ENCODE measurements at places on chromosomes 6 and 20.

DNA sequence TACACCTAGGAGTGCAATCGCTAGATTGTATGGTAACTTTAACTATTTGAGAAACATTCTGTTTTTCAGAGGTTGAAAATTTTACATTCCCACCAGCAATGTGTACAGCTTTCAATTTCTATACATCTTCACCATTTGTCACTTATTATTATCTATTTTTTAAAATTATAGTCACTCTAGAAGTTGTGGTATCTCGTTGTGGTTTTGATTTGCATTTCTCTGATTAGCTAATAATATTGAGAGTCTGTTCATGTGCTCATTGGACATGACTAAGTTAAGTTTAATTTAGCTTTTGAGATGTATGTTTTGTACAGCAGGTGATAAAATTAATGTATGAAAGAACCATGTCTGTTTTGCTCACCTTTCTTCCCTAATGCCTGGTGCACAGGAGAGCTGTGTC, 34.8 kb upstream of the PLCB1 start:
- no peak for DNase-seq

DNA sequence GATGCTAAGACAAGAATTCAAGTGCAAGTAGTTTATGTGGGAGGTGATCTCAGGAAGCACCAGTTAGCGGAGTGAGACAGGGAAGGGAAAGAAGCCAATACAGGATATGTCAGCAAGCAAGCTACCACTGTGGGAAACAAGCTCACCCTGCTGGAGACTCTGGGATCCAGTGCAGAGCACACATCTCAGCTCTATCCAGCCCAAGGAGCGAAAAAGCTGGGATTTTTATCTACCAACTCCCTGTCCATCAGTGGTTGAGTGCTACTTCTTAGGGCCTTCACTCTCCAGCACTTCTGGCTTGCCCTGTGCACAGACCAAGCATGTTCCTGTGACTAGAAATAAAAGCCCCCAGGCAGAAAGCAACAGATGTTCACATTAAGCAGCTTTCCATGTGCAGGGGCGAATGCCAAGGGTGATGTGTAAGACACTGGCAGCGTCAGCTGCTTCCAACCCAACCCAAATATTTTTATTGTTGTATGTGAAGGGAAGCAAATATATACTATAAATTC, 10.8 kb upstream of the RNF24 start:
- DNase-seq: no peak

DNA sequence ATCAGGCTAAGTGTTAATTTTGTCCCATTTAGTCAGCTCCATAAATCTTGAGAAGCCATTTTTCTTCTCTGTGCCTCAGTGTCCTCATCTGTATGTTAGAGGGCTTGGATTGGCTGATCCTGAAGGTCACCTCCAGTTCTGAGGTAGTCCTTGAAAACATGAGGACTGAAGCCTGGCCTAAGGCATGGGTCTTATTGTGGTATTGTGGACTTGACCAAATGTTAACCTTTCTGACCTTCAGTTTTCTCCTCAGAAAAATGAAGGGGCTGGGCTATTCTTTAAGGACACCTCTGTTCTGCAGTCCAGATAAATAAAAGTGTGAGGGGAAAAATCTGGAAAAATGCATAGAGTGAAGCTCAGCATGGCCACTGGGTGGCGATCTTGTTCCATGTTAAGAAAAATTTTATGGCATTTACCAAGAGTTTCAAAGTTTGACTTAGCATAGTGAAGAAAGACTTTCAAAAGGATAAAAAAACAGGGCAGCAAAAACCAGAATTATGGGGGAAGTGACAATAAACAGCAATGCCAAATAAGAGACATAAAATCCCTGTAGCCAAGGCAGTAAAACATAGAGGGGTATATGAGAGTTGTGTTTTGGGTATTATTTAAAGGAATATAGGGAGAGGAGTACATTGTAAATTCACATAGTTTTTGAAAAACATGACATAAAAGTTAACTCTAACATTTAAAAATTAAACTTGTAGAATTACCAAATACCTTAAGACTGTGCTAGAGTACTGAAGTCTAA, 13.2 kb upstream of the TFB1M start:
- DNase-seq: peak; percentile 69

DNA sequence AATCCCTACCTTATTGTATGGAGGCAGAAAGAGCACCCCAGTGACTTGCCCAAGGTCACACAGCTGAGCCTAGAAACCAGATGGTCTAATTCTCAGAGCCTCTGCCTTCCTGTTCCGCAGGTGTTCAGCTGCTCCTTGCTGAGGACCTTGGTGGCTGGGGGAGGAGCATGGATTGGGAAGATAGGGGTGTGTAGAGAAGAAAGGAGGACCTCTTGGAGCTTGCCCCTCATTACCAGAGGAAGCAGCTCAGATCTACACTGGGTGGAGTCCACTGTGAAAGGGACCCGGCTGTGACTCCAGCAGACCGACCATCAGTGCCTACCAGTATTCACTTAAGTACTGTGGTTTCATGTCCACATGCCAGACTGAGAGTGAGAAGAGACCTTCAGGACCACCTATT, 15.2 kb downstream of the FOXP4 start:
- DNase-seq: no peak

DNA sequence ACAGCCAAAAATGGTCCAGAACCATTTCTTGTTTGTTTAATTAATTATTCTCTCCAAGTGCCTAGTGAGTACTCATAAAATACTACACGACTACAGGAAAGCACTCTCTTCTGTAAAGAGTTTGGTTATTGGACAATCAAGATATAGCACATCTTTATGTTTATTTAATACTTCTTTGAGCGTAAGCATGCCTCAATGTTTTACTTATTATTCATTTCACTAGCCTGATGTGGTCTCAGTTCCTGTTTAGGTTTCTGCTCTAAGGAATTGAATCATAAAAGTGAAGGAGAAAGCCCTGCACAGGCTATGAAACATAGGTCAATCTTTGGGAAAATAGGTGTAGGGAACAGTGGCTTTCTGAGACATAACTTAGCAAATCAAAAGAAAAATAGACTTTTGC, 45.9 kb upstream of the AIG1 start:
- no peak for DNase-seq

DNA sequence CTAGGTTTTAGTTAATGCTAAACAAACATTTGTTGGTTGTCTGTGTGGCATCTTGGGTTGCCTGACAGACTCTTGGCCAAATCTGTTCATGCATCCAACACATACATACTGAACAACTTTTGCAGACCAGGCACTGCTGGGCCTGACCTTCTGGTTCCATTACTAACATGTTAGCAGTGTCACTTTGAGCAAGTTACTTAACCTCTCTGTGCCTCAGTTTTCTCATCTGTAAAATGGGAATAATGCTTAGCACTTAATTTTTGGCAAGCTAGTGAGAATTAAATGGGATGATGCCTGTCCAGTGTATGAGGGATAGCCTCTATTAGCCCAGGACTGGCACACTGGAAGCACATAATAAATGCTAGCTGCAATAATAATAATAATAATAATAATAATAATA, 169.9 kb downstream of the DHX35 start:
- no peak for DNase-seq

DNA sequence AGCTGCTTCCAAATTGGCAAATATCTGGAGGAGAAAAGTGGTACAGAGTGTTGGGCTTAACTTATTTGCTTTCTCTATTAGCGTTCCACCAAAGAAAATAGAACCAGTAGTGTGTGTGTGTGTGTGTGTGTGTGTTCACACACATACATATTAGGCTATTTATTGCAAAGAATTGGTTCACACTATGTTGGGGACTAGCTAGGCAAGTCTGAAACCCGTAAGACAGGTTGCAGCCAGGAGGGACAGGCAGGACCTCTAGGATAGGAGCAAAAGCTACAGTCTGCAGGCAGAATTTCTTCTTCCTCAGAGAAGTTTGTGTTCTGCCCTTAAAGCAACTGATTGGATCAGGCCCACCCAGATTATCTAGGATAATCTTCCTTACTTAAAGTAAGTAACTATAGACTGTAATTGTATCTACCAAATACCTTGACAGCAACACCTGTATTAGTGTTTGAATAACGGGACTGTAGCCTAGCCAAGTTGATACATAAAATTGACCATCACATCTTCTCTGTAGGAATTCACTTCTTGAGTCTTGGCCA, 12.8 kb downstream of the KCTD20 start:
- DNase-seq: no peak

DNA sequence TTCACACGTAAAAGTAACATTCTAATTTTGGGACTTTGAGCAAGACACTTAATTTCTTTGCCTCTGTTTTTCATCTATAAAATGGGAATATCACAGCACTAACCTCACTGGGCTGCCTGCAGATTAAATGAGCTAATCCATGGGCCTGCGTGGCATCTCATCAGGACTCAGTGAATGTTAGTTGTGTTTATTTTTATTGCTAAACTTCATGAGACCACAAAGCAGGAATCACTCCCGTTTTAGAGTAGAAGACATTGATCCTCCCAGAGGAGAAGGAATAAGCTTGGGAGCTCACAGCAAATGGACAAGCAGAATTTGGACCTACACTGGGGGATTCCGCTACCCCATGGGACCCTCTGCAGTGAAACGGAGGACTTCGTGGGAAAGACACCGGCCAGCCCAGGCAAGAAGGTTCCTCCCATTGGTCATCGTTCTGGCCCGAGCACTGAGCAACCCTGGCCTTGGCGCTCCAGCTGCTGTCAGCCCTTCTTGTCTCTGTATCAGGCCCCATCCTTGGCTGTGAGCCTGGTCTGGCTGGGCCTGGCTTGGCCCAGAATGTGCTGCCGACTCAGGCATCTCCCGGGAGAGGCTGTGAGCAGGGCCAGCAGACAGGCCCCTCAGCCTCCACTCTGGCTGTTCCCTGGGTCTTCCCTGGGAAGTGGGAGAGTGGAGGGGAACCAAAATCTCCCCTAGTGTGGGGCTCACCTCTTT, 79.8 kb downstream of the NFATC2 start:
- no peak for DNase-seq

GRCh38 chr6:36641543-36641942, 37.0 kb upstream of the CDKN1A start:
- no peak for DNase-seq

- DNase-seq: peak; percentile 60
Measured at GRCh38 chr20:37615340-37616109, 78.3 kb upstream of the CTNNBL1 start.

- no peak for DNase-seq
Measured at GRCh38 chr6:87099472-87099871, 4.6 kb upstream of the CGA start.

DNA sequence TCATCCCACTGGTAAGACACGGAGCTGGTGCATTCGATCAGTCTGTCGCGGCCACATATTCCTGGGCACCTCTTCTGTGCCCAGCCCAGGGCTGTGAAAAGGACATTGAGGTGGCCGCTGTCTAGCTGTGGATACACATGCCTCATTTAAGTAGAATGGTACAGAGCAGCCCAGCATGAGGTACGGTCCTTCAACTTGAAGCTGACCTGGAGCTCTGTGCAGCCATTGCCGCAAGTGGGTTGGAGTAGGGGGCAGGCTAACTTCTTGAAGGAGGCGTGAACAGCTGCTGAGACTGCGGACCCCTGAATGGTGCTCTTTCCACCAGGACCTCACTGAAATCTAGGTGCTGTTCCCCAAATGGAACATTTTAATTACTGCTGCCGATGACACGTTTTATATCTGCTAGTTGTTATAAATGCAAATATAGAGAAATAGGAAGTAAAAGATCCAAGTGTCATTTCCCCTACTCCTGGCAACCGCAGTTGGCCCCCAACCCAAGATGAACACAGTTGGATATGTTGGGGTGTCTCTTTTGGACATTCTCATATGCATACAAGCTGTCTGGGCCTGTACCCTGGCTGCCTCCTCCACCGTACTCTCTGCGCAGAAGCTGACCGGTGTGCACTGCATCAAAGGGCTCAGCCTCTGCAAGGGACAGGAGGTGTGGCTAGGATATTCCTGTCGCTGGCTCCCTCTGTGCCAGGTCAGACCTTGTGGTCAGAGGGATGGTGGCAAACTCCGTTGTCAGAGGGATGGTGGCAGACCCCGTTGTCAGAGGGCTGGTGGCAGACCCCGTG, 86.1 kb downstream of the CDC5L start:
- no peak for DNase-seq

DNA sequence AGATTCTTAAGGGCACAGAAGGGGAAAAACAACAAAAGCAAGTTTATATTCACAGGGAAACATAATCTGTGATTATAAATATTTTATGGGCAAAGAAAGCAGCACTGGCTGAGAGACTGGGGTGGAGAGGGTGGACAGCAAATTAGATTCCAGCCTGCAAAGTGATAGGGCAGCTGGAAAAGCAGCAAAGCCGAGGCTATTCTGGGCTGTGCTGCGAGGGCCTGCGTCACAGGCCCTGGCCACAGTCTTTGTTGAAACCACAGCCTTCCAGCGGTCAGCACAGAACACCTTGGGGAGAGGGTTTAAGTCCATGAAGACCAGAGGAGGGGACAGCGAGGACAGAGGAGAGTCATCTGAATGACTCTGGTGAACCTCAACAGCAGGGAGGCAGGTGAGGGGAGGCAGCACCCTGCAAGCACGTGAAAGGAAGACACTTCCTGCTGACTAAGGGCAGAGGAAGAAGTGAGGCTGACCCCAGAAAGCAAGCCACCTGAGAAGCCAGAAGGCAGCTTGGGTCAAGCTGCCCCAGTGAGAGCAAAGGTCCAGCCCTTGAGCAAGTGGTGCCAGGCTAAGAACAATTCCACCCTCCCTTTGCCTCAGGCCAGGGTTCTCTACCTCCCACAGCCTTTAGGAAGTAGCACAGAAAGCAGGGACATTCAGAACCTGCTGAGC, 17.1 kb downstream of the MRPL14 start:
- no peak for DNase-seq

GRCh38 chr6:39231521-39232243, 2.4 kb upstream of the KCNK5 start:
- no peak for DNase-seq

GRCh38 chr6:3748208-3749066, 3.1 kb downstream of the PXDC1 start:
- peak; percentile 30 for DNase-seq

- peak; percentile 76 for DNase-seq
Measured at GRCh38 chr20:51624157-51624731, 81.7 kb upstream of the NFATC2 start.

GRCh38 chr20:3041854-3042409, 1.5 kb upstream of the GNRH2 start:
- no peak for DNase-seq

DNA sequence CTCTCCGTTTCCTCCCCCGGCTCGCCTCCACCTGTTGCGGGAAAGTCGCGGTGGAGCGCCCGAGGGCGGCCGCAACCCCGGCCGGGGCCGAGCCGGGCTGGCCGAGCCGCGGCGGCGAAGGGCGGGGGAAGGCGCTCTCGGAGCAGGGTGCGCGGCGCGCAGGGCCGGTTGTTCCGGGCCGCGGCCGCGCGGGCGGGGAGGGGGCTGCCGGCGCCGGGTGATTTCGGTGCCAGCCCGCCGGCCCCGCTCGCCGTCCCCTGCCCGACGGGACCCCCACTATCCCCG, 235 bp downstream of the MAP7 start:
- DNase-seq: no peak

GRCh38 chr20:62710886-62711702, 2.5 kb downstream of the NTSR1 start:
- DNase-seq: peak; percentile 30

GRCh38 chr6:131215219-131215618, 80.0 kb downstream of the AKAP7 start:
- no peak for DNase-seq

GRCh38 chr6:158762787-158763433, 56.3 kb downstream of the EZR start:
- DNase-seq: no peak
